ENCODE measurements at places on chromosomes 2 and 18.

GRCh38 chr2:239009589-239009961 lies 161.7 kb downstream of the TWIST2 start:
- H3K36me3 ChIP-seq: no peaks in the 10 kb centered on the region
- H3K27ac ChIP-seq: no peak overlapping the region
- no peaks in the 10 kb centered on the region for H3K4me1 ChIP-seq
- no peak for DNase-seq
- H3K4me3 ChIP-seq: no peak overlapping the region

- H3K4me1 ChIP-seq: no peaks in the 10 kb centered on the region
- H3K27ac ChIP-seq: no peak overlapping the region
- H3K4me3 ChIP-seq: no peak overlapping the region
- H3K27me3 ChIP-seq: no peaks in the 10 kb centered on the region
These were observed 16.6 kb upstream of the HRH4 start for GRCh38 chr18:24443870-24444269.

- no peaks in the 10 kb centered on the region for H3K27me3 ChIP-seq
- DNase-seq: no peak
- peaks cover 8% of the 10 kb centered on the region for H3K36me3 ChIP-seq
These were observed 31.6 kb downstream of the CYBRD1 start for GRCh38 chr2:171553858-171554257.

DNA sequence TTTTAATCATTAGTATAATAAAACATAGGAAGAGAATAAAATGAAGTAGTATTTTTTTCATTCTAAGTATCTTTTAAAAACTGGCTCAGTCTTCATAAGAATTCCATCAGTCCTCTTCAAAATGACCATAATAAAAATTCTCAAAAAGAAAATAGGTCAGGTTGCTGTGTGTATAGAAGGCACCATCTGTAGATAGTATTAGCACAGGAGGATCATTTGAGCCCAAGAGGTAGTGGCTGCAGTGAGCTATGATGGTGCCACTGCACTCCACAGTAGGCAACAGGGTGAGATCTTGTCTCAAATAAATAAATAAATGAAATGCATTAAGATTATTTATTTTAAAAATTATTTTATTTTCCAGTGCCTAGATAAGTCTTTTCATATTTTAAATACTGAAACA lies 475.8 kb downstream of the ZNF804A start:
- H3K4me1 ChIP-seq: no peaks in the 10 kb centered on the region
- no peaks in the 10 kb centered on the region for H3K36me3 ChIP-seq
- DNase-seq: no peak
- H3K27me3 ChIP-seq: no peaks in the 10 kb centered on the region
- no peak overlapping the region for H3K4me3 ChIP-seq

GRCh38 chr2:221399183-221399582 lies 172.9 kb downstream of the EPHA4 start:
- no peaks in the 10 kb centered on the region for H3K27me3 ChIP-seq
- H3K4me3 ChIP-seq: no peak overlapping the region
- no peaks in the 10 kb centered on the region for H3K4me1 ChIP-seq
- no peaks in the 10 kb centered on the region for H3K36me3 ChIP-seq

GRCh38 chr2:160258492-160258805 lies 58.4 kb upstream of the ITGB6 start:
- no peaks in the 10 kb centered on the region for H3K27me3 ChIP-seq
- no peaks in the 10 kb centered on the region for H3K36me3 ChIP-seq

- no peak overlapping the region for H3K27ac ChIP-seq
- no peaks in the 10 kb centered on the region for H3K4me1 ChIP-seq
- H3K4me3 ChIP-seq: no peak overlapping the region
- no peaks in the 10 kb centered on the region for H3K27me3 ChIP-seq
These were observed 126.4 kb upstream of the CTDP1 start for GRCh38 chr18:79553154-79553553.

GRCh38 chr18:78966793-78967106 lies 12.9 kb upstream of the SALL3 start:
- H3K27ac ChIP-seq: no peak overlapping the region
- no peaks in the 10 kb centered on the region for H3K36me3 ChIP-seq
- DNase-seq: no peak
- peaks cover 10% of the 10 kb centered on the region for H3K27me3 ChIP-seq
- H3K4me3 ChIP-seq: no peak overlapping the region
- H3K4me1 ChIP-seq: no peaks in the 10 kb centered on the region

All from common myeloid progenitor, CD34-positive (primary cell).